Left ventricle myocardium inferior (tissue), 1 donor: ENCODE measurements at places on chromosomes 12 and 14.
A peak's percentile ranks its signal among the peaks of the same experiment; 100 is the strongest.

GRCh38 chr12:130184404-130185090, 22.3 kb downstream of the FZD10 start:
- no peak for DNase-seq

- no peak for DNase-seq
Measured at GRCh38 chr12:22410486-22410885, 76.0 kb upstream of the ST8SIA1 start.

- no peak for DNase-seq
Measured at GRCh38 chr14:95196268-95196667, 38.9 kb upstream of the DICER1 start.

GRCh38 chr12:73906757-73907156, 630.9 kb upstream of the ATXN7L3B start:
- DNase-seq: no peak

GRCh38 chr12:7101047-7101693, 7.8 kb downstream of the C1RL start:
- no peak for DNase-seq

GRCh38 chr14:68661226-68662225, 131.3 kb downstream of the ZFP36L1 start:
- DNase-seq: no peak

- DNase-seq: no peak
Measured at GRCh38 chr12:104654665-104655609, 198.2 kb downstream of the CHST11 start.

DNA sequence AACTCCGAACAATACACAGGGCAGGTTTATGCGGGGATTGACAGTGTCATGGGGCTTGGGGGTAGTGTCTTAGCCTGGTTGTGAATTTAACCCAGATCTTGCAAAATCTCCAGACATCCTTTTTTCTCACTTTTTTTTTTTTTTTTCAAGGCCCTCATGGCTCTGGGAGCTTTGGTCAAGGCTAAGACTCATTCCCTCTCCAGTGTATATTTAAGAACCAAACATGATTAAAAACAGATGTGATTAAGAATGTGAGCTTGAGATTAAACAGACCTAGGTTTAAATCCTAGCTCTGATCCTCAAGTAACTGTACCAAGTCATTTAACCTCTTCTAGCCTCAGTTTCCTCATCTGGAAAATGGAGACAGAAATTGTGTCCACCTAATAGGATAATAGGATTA, 151.7 kb upstream of the FUT8 start:
- no peak for DNase-seq

DNA sequence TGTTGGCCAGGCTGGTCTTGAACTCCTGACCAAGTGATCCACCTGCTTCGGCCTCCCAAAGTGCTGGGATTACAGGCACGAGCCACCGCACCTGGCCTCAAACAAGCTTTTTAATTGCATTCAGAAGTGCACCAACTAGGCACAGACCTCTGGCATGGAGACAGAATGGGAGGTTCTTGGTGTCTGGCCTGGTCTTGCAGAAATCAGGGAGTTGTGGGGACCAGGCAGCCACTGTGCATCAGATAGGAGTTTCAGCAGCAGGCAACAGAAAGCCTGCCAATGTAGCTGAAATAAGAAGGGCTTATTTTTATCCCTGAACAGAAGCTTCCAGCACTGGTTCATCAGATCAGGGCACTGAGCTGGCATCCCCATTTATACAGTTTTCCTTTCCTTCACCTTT, 22.2 kb upstream of the TCL1B start:
- DNase-seq: no peak

GRCh38 chr12:45644541-45644940, 85.0 kb upstream of the ARID2 start:
- no peak for DNase-seq

GRCh38 chr14:46063872-46064271, 587.7 kb downstream of the RPL10L start:
- no peak for DNase-seq

DNA sequence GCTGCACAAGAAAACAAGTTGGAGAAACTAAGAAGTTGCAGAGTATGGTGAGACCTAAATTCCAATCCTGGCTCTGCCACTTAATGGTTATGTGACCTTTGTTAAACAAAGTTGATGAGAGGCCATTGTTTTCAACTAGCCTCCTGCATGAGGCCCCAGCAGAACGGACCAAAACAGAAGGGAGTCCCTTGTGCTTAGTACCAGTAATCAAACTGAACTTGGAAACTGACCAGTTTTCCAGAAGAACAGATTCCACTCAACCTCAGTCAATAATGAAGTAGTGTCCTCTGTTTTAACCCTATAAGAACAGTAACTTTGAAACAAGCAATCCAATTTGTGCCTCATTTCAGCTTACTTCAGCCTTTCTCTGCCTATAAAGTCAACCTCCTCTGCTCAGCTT, 69.9 kb downstream of the C12orf56 start:
- DNase-seq: no peak

DNA sequence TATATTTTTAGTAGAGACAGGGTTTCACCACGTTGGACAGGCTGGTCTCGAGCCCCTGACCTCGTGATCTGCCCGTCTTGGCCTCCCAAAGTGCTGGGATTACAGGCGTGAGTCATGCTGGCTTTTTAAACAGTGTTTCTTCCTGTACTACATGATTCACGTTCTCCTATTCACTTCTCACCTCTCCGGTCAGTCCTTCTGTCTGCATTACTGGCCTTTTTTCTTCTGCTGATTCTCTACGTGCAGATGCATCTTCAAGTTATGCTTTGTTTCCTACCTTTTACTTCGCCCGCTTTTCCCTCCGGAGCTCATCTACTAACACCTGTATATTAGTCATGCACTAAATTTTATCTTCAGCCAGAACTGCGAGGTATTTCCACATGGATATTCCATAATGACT, 296.2 kb upstream of the FLRT2 start:
- DNase-seq: no peak

DNA sequence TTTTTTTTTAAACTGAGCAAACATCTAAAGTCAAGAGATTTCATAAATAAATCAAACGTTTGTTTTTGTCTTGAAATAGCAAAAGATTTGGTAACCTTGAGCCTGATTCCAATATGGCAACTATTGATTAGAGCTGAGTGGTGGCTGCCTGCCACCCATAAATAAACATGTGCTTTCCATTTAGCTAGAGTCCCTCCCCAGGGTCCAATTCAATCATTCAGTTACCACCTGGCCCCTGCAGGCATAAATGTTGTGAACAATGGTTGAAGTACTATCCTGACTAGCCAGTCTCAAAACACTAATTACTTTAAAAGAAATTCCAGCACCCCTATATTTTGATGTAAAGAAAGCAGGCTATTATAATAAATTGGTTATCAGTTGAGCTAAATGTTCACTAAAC, 129.7 kb upstream of the GRIP1 start:
- DNase-seq: no peak

GRCh38 chr14:22812744-22813143, 2.5 kb downstream of the SLC7A7 start:
- DNase-seq: no peak

- DNase-seq: no peak
Measured at GRCh38 chr12:29667011-29667410, 116.7 kb downstream of the TMTC1 start.

DNA sequence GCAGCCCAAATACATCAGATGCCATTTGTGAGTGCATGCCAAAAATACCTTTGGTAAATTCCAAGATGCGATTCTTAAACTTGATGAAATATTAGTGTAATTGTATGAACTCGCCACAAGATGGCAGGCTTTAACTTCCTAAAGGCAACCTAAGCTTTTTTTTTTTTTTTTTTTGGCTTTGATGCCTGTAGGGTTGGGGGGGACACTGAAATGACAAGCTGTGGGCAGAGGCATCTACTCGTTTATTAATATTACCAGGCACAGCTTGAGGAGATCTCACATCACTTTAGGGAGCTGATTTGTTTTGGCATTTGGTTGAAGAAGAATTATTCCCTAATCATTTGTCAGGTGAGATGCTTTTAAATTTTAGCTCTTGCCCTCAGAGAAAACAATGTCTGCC, 126.7 kb upstream of the CCDC196 start:
- DNase-seq: no peak

- DNase-seq: no peak
Measured at GRCh38 chr12:93060666-93061472, 131.8 kb upstream of the EEA1 start.

GRCh38 chr12:130838284-130838950, 633 bp downstream of the STX2 start:
- no peak for DNase-seq

- DNase-seq: no peak
Measured at GRCh38 chr14:77752266-77752665, 8.7 kb downstream of the SNW1 start.

- DNase-seq: no peak
Measured at GRCh38 chr12:102417055-102417454, 63.3 kb downstream of the IGF1 start.

- no peak for DNase-seq
Measured at GRCh38 chr12:96892104-96892503, 15.0 kb upstream of the NEDD1 start.

DNA sequence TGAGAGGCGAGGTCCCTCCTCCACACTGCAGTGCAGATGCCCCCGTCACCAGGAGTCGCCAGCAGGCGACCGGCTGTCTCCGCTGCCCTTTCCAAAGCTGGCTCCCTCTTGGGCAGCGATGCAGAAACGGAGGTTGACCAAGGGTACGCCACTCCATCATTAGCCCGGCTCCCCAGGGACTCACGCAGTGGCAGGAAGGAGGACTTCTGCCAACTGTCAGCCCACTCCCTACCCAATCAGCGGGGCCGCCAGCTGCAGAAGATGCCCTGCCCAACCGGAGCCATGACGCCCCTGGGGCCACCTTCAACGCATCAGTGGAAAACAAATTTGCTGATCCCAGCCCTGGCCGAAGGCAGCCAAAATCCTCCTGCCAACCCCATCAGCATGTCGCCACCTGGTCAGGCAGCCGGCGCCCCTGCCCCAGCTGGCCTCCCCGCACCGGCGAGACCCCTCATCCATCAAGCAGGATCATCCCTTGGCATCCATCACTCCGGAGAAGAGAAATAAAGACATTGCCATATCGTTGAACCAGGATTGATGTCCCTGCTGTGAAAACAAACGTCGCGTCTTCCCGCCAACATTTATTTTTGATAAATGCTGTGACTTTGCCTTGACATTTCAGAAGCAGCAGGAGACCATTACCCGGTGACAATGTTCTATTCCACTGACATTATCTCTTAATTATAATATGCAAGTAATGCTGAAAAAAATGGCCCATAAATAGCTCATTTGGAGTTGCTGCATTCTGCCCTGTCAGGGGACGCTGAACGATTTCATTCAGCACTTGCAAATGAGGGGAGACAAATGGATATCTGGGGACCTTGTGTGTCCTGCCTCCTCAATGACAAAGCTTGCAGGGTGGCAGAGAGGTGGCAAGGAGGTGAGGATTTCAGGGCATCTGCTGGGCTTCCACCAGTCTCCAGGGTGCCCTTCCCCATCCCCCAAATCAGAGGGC, 105.1 kb downstream of the SCARB1 start:
- DNase-seq: no peak

DNA sequence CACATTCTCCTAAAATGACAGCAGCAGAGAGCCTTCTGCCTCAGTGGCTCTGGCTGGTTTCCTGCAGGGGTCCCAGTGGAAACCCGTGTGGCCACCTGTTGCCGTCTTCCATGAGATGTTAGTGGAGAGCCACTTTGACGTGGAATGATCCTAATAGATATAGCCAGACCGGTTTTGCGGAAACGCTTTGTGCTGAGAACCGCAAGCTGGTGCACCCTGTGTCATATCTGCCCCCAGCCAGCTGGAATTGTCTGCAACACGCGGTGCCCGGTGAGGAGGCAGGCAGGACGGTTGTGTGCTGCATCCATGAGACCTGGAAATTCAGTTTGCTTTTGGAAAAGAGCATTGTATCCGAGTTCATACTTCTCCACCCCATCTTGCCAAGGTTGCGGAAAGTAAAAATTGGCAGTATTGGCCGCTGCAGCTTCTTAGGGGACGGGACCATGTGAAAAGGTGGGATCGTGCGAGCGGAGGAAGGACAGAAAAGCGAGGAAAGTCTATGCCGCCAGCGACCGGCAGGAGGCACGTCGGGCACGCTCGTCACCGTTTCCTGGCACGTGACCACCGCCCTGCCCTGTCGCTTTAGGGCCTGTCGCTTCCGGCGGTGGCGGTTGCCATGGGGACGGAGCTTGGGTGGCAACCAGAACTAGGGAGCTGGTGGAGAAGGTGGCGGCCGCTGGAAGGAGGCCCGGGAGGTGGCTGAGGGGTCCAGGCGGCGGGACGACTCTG, at the start of gene CFAP251:
CFAP251 (plus strand) TSS at position 643 of the 729 bp plus-strand sequence. CDS start 2,714 bp downstream, outside the sequence.
- peak; percentile 95 for DNase-seq

GRCh38 chr12:69846976-69847375, 21.9 kb downstream of the MYRFL start:
- DNase-seq: no peak

DNA sequence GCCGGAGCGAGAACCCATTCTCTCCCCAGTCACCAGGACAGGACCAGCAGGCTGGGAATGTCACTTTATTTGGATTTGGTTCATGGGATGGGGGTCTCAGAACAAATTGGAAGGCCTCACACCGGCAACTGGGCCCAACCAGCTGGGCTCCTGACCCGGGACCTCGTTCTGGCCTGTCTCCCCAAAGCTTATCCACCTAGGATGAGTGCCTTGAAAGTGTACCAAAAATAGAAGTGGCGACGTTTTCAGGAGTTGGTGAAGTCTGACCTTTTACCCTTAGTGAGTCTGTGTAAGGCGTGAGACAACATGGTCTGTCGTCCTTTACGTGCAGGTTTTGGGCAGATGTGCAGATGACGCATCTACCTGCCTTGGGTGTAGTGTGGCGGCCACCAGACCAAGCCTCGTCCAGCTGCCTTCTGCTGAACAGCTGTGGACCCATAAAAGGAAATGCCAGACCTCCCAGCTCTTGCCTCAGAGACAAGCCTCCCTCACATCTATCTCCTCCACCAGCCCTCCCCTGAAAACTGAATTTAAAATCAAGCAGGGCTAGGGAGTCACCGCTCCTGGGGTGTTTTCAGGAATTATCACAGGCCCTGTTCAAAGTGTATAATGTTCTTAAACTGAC, 36.6 kb upstream of the CLMN start:
- no peak for DNase-seq

- DNase-seq: no peak
Measured at GRCh38 chr14:75204116-75204515, 27.7 kb upstream of the TMED10 start.

DNA sequence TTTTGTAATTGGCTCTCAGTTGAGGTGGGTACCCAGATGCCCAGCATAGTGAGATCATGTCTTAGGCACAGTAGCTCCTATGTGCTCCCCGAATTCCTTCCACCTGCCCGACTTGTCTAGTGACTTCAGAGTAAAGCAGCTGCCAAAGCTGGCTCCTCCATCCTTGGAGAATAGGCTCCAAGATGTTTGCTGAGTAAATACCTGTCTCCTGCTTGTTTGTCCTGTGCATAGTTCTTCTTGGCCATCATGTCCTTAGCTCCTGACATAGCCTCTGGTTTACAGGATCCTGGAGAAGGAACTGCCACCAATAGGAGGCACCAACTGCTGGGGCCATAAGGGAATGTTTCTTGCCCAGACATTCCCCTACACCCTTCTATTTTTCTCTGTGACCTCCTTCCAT, 52.6 kb upstream of the CISTR start:
- DNase-seq: no peak

DNA sequence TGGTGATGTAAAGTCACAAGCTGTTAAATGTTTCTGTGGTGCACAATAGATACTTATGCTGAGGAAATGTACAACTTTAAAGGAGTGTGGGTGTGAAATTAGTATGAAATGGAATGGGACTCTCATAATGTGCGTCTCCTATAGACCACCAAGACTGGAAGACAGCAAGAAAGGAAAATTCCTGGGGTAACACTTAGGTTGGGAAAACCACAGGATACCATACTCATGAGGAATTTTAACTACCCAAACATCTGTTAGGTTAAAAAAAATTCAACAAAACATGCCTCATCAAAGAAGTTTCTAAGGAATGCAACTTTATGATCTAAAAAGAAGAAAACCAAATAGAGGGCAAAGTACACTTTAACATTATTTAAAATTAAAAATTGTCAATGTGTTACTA, 113.7 kb upstream of the MYF6 start:
- no peak for DNase-seq
